ENCODE measurements at places on chromosomes 6 and 20. TPM values are rescaled to one million over a fixed set of nuclear protein-coding genes. Genes with fewer than 3 reads are reported as not detected.

- DNase-seq: no peak
Measured at GRCh38 chr6:33824461-33825154, 20.8 kb upstream of the MLN start.

DNA sequence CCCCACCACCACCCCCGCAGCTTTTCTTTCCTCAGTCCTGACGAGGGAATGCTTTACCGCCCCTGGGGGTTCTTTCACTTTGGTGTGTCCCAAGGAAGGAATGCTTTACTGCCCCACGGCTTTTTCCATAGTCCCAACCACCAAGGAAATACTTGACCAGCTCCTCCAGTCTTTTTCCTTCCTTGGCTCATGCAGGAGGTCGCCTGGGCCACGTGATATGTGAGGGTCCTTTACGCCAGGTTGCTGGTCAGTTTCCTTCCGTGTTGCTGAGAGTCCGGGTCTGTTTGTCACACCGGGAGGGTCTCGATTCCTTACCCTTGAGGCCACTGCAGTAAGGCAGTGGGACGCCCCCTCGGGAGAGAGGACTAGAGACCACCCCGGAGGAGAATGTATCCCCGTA lies 58.9 kb upstream of the CDH4 start:
- DNase-seq: no peak

GRCh38 chr20:21681922-21682318 lies 23.5 kb upstream of the PAX1 start:
- DNase-seq: no peak

Gene LGSN
- total RNA-seq: not detected

- no peak for DNase-seq
Measured at GRCh38 chr20:8226106-8226505, 94.0 kb downstream of the PLCB1 start.

Gene CD93
- total RNA-seq: 0.30 TPM

Gene TFEB
- 15.4 TPM for total RNA-seq
